CD4-positive, alpha-beta T cell (primary cell): ENCODE measurements at places on chromosomes 6 and 20.

- DNase-seq = no peak
These were observed 60.5 kb downstream of the ZMYND8 start for GRCh38 chr20:47295921-47296426.

DNA sequence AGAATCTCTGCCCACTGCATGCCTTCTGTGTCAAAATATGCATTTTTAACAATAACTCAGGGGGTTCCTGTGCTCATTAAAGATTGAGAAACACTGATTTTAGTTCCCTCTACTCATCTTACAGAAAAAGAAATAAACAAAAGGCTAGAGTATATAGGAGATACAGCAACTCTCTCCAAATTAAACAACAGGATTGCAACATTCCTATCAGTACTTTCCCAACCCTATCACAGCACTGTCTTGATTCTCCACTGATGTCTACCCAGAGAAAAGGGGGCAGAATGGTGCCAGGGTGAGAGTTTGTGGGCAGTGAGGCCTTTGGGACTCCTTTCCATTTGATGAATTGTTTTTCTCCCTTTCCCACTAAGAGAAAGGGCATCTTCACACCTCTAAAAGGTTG is 4.7 kb downstream of the OTOR start:
- DNase-seq = no peak

GRCh38 chr6:14641423-14642135 is 524.0 kb downstream of the CD83 start:
- DNase-seq = no peak

DNA sequence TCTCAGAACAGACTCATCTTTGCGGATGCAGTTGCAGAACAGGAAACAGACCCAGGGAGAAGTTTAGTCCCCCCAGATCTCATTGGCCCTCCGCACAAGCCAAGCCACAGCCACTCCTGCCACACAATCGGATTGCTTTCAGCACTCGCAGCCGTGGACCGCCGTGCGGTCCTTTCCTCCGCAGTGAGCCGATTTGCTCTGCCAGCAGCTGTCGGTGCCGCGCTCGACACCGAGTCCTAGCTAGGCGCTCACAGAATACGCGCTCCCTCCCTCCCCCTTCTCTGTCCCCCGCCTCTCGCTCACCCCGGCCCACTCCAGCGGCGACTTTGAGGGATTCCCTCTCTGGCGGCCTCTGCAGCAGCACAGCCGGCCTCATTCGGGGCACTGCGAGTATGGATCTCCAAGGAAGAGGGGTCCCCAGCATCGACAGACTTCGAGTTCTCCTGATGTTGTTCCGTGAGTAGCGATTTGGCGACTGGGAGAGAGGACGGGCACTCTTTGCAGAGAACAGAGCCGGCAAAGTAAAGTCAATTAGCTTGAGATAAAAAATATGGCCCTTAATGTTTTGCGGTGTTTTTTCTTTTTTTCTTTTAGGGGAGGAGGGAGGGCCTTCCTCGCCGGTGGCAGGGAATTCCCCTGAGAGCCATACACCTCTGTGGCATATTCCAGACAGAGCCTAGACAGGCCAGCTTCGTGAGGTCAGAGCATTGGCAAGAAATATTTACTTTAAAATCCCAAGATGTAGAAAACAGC is at the start of gene LAMP5:
LAMP5 (plus strand) TSS at position 130 of the 753 bp plus-strand sequence; CDS start at position 393, 263 bp downstream.
- no peak for DNase-seq

DNA sequence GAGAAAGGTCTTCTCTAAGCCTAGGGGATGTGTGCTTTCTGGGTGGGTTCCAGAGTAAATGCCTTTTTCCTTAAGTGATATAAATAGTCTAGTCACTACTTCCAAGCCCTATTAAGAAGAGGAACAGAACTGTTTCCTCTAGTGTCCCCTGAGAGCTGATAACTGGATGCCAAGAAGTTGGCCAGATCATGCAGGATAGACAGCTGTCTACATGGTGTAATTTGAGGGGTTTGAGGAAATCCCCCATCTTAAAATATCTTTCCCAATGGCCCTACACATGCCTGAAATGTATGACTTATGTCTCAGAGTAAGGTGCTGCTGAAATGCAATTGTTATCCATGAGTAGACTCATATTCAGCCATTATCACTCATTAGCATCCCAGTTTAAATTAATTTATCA is 20.2 kb upstream of the PIM1 start:
- DNase-seq = no peak

DNA sequence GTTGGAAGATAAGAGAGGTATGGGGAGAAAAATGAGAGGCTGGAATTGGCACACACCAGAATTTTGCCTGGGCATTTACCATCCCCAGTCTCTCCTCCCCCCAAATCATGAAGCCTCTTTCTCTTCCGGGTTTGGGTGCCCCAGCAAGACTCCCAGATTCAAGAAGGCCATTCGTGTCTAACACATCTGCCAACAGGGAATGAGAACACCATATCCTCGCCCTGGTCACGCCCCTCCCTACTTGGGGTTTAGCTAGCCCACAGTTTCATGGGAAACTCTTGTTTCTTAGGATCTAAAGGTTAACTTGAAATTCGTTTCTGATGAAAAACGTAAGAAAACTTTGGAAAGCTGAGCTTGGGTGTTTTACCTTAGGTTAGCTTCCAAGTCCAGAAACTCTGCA is 105.5 kb upstream of the TMEM170B start:
- DNase-seq = no peak

DNA sequence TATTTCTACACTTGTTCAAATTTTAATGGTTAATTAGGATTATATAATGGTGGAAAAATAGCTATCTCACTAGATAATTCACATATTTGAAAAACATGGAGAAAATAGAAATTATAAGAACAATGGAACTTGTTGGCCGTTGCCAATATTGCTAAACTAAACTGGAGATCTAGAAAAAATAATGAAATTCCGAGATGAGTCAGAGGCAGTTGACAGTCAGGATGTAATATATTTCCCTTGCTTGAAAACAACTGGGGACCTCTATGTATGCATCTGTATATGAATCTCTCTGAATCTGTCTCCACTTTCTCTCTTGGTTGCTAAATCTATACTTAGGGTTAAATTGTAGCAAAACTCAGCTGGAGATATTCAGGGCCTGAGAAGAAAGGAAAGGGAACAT is 1108.2 kb upstream of the GJE1 start:
- DNase-seq = no peak

- no peak for DNase-seq
These were observed 43.1 kb upstream of the SLC35B3 start for GRCh38 chr6:8478418-8478817.

DNA sequence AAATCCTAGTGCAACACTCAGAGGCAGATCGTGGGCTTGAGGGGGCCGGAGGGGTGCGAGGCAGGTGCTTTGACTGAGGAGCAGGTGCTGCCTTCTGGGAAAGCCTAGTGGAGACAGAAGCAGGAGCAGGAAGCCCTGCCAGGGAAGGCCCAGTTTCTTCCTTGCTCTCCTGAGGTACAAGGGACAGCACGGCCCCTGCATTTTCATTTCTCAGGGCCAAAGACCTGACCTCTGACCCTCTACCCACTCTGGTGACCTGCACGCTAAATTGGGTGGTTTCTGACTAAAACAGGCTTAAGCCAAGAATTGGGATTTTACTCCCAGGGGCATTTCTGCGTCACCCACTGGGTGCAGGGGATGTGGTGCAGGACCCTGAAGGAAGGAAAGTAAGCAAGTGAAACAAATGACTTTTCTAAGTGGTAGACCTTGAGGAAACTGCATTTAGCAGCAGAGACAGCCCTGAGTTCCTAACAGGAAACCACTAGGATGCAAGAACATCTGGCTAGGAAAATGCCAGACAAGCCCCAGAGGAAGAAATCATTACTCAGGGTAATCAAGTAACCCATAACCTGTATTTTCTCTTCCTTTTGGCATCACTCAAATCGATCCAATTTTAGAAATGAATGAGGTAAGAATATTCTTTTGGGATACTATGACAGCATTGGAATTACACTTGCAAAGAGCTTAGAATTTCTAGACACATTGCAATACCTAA is 141.7 kb downstream of the CD164 start:
- DNase-seq = no peak
